ENCODE measurements at places on chromosomes 4 and X.

DNA sequence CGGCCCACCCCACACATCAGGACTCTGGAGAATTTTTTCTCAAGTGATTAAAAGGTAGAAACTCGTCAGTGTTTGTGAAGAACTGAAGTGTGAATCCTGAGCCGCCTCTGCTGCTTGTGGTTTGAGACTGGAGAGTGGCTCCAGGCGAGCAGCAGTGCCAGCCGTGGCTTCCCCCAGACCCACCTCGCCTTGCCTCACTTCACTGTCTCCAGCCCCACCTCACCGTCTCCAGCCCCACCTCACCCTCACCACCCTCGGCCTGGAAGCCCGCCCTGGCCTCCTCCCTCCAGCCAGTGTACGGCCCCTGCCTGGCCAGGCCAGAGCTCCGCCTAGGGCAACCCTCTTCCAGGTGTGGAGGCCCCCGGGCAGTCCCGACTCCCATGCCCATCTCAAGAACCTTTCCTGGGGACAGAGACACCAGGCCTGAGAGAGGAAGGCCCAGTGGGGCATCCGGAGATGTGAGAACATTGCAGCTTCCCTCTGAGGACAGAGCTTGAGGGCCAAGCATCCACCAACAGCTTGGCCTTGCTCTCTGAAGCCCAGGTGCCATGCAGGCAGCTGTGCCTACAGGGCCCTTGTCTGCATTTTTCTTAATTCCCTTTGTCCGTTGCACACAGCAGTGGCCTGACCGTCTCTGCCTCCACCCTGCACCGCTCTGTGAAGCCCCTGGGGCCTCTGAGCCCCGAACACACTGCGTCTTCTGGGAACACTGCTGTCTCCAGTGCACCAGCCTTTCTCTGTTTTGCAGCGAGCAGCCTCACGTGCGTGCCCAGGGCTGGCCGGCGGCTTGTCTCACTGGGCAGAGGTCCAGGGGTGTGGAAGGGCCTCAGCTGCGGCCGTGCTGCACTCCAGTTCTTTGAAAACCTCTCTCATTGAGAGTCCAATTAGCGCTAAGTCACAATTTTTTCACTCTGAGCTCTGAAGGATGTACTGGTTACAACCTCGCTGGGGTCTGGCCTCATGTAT lies 13.8 kb downstream of the SH3BP2 start:
- no peak for DNase-seq

GRCh38 chrX:18490806-18491555 lies 65.6 kb downstream of the CDKL5 start:
- DNase-seq = no peak

DNA sequence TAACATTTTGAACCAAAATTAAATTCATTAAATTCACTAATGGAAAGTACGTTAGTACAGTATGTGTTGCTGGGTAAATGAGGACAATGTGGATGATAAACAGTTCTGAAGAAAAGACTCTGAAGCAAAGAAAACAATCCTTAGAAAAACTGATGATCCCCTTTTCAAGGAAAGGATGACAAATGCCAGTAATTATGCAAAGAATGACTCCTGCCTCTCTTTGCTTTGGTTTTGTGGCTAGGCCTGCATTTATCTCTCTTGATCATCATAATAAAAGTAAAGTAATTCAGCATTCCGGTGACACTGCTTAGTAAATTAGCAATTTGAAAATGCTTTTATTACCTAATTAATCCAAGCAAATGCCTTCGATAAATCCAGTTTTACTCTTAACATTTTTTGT lies 652.2 kb upstream of the DIPK2B start:
- DNase-seq = no peak

DNA sequence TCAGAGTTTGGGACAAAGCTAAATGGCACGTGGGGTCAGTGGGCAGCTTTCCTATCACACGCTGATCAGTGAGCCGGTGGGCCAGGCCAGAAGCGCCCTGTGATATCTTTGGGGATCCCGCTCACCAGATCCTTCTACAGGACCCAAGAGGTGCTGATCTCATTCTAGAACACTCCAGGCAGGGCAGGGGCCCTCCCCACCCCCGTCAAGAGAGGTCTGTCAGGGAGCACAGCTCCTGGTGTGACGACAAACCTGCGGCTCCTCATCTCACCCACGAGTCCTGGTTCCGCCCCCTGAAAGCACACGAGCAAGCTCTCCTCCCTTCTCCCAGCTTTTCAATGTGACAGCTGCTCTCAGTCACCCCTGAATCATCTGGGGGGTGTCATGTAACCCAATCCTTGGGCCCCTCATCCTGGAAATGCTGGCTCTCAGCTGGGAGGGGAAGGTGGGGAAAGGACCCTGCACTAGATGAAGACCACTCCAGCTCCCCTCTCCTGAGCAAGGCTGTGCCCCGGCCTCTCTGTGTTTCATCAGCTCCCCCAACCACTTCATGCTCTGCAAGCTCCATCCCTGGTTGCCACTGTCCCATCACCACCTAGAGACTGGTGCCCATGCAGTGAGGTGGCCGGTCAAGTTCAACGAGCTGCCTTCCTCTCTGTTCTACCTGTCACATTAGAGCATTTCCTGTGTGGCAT lies 4.6 kb downstream of the HCFC1 start:
- no peak for DNase-seq

GRCh38 chrX:54715621-54716020 lies 82.4 kb downstream of the ITIH6 start:
- no peak for DNase-seq

DNA sequence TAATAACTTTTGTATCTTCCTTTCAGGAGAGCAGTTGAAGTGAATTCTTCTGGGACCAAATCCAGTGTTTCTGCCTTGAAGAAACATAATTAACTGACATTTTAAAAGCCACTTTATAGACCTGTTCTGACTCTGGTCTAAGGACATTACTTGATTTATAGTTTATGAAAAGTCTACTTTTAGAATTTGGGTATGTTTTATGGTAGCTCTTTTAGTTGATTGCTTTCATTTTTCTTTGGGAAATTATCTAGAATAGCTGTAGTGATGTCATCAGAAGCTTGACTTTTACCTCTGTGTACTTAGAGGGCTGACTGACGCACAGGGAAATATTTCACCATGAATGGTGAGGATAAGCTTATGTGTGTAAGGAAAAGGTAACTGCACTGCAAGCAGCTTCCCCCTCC lies 131.8 kb upstream of the LIMCH1 start:
- no peak for DNase-seq
